ENCODE measurements at places on chromosomes 5 and 9.
A peak's percentile ranks its signal among the peaks of the same experiment; 100 is the strongest.

- DNase-seq, result no peak
Observed at GRCh38 chr5:77974576-77974975, 198.4 kb upstream of the TBCA start.

DNA sequence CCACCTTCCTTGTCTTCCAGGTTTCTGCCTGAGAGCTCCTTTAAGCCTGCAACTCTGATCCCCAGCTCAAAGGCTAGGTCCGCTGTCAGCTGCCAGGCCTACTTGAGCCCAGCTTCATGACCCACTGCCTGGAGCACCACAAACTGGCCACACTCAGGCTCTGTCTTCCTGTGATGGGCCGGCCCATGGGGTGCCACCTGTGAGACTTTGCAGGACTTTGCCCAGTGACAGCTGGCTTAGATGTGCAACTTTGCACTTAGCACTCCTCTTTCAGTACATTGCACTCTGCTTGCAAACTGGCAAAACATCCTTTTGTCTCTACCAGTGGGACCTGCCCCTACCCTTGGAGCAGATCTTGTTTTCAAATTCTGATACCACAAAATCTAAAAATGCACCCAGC, 311.5 kb upstream of the PDE4D start:
- no peak for DNase-seq

DNA sequence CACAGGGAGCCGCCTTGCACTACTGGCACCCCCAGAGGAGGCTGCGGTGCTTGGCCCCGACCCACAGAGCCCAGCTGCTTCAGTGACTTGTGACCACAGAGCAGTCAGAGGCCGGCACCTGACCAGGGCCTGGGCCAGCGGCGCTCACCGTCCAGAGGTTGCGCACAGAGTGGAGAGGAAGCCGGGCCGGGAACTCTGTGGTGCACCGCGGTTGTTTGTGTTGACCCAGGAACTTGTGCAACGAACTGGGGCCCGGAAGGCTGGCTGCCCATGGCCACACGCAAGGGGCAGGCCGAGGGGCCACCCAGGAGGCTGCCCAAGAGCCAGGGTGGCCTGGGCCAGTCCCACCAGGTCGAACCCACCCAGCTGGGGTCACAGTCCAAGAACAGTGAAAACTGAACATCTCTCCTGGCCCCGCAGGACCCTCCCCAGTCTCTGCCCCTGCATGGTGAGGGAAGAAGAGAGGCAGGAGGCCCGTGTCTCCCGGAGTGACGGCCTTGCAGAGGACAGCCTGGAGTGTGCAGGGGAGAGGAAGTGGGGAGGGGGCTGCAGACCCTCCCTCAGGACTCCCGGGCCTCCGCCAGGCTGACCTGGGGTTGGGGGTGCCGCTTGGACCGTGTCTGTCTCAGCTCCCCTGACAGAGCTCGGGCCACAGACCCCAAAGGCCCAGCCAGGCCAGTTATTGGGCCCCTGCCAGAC, 42.8 kb upstream of the EGFL7 start:
- DNase-seq, result no peak

- no peak for DNase-seq
Observed at GRCh38 chr5:133459474-133460160, 152.7 kb downstream of the FSTL4 start.

- DNase-seq, result no peak
Observed at GRCh38 chr5:13859270-13860065, 85.0 kb downstream of the DNAH5 start.

- peak; percentile 58 for DNase-seq
Observed at GRCh38 chr5:6713274-6714225, at the start of gene TENT4A. Gene TENT4A, plus strand, starts transcription at chr5:6713432. Its CDS starts 552 bp downstream, at chr5:6713984.

DNA sequence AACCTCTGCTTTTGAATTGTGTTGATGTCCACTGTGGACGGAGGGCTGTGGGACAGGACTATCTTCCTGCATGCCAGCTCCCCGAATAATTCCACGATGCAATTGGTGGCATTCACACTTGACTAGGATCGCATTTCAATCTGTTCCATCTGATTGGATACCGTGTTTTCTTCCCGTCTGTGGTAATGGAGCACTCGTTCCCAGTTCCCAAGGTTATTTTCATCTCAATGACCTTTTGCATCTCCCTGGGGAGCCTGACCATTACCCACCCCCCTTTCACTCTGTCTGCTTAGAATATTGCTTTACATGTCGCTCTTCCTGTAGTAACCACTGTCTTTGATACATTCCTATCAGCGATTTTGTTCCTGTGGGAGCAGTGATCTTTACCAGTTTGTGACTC, 402.2 kb upstream of the WWC1 start:
- no peak for DNase-seq

GRCh38 chr5:143110591-143110990, 292.9 kb downstream of the NR3C1 start:
- no peak for DNase-seq

DNA sequence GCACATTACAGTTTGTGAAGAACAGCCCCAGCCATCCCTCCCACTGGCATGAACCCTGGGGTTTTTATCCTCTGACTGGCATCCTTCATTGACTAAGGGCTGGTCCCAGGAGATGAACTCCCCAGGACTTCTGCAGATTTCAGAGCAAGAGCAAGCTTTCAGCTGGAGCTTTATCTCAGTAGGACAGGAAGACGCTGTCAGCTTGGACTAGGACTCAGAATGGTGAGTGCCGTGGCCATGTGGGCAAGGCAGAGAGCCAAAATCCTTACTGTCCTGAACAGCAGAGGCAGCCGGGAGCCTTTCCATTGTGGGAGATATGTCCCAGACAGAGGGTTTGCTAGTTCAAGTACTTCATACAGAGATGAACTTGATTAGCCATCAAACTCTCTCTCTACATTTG, 3.2 kb upstream of the ACOT12 start:
- DNase-seq, result no peak

- no peak for DNase-seq
Observed at GRCh38 chr5:173680660-173681242, 64.3 kb upstream of the BOD1 start.

- no peak for DNase-seq
Observed at GRCh38 chr5:2698581-2698980, 52.9 kb downstream of the IRX2 start.

GRCh38 chr5:60262576-60263295, 369.2 kb upstream of the PDE4D start:
- no peak for DNase-seq

GRCh38 chr5:147169399-147169798, 65.4 kb upstream of the STK32A start:
- DNase-seq, result no peak

DNA sequence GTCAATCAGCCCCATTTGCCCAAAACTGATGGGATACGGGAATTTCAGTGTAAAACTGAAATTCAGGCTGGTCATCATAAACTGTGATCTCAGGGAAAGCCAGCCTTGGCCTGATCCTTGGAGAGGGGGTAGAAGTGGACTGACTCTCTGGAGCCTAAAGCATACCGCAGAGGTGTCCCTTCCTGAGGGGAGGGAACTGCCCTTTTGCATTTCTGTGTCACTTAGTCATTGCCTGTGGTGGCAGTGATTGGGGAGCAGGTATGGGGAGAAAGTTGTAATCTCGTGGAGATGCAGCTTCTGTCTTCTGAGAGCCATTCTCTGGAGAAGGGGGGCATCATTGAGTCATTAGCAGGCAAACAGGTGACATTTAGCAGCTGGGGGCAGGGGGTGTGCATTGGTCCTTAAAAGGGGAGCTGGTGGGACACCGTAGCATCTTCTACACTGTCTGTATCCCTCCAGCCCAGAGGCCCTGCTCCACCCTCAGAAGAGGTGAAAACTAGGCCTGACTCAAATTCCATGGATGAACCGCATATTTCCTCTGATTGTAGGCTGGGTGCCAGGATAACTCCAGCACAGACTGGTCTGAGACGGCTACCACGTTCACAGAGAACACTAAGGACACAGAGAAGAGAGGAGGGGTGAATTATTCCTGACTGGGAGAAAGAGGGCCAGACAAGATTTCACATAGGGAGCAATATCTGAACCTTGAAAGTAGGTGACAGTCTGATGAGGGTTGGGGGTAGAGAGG, 143.3 kb downstream of the SEC61B start:
- no peak for DNase-seq

GRCh38 chr5:57434227-57434640, 48.4 kb downstream of the ACTBL2 start:
- peak; percentile 29 for DNase-seq

- no peak for DNase-seq
Observed at GRCh38 chr9:96522366-96522765, 72.4 kb downstream of the HABP4 start.

- DNase-seq, result no peak
Observed at GRCh38 chr9:117028103-117028858, 341.2 kb downstream of the TRIM32 start.

DNA sequence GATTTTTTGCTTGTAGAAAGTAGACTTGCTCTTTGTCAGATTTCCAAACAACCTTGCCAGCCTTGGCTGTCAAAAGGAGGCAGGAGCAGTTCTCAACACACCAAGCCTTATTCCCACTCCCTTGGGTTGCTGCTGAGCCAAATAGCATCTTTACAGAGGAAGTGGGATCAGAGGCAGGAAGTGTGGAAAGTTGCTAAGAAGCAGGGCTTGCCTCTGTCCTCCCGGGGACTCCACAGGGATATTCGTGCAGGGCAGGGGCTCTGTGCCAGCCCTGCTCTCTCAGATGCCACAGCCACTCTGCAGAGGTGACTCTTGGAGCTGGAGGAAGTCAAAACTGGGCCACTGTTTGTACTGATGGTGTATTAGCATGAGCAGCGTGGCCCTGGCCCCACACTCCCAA, 24.3 kb downstream of the PTPDC1 start:
- peak; percentile 43 for DNase-seq

DNA sequence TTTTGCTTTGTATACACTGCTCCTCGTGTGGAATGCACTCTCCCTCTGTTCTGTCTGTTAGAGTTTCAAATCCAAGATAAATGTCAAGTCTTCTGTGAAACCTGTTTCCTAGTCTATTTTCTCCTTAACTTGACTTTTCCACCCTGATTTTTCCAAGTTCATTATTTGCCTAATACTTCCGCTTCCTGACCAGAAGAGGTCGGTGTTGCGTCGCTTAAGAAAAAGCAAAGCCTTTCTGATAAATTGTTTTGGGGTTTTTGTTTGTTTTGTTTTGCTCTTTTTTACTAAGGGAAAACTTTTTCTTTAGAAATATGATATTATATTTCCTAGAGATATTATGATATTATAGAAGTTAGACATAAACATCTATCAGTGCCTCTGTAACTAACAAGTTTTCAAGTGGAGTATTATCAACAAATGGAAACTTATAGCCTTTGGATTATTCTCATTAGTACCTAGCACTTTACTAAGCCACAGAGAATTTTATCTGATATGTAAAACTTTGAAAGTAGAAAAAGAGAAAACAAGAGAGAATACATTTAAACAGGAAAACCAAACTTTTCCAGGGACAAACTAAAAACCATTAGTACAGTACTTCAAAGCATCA, 55.8 kb downstream of the PHAX start:
- DNase-seq, result no peak

GRCh38 chr9:105662184-105663104, at the start of gene TAL2:
Gene TAL2, plus strand, starts transcription at chr9:105662457. Its CDS starts 40 bp downstream, at chr9:105662497.
- no peak for DNase-seq

GRCh38 chr5:147432323-147432722, 77.5 kb downstream of the DPYSL3 start:
- DNase-seq, result no peak

- DNase-seq, result no peak
Observed at GRCh38 chr5:134550271-134551214, 25.1 kb downstream of the JADE2 start.

DNA sequence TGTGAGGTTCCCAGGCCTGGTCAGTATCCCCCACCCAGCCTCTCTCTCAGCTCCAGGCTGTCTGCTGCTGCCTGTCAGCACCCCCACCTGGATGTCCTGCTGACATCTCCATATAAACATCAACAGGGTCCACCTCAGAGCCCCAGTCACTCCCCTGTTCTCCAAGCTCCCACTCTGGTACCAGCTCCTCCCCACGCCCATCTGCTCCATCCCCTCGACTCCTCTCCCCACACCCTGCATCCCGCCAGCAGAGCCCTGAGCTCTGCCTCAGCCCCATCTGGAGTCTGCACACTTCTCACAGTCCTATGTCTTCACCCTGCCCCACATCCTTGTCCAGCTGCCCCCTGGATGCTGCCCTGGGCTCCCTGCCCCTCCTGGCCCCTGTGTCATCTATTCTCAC, 67.7 kb upstream of the LRRTM2 start:
- no peak for DNase-seq

DNA sequence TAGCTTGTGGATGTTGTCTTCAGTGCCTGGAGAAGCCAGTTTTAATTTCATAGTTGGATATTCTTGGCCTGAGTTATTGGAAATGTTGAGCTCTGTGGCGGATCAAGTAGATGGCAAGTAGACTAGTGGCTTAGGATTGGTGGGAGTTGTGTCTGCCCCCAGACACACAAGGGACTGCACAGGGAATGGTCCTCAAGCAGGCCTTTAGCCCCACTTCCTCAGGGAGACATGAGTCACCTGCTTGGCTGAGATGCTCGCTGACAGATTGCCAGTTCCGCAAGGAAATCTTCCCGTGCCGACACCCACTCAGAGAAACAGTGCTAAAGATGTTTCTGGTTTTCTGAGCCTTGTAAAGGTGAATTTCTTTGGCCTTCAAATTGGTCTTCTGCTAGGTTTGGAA, 18.8 kb upstream of the CATSPER3 start:
- DNase-seq, result peak; percentile 32

GRCh38 chr5:72388646-72389045, 68.5 kb downstream of the PTCD2 start:
- no peak for DNase-seq

- DNase-seq, result no peak
Observed at GRCh38 chr5:131394128-131394527, 130.3 kb downstream of the CDC42SE2 start.

- DNase-seq, result no peak
Observed at GRCh38 chr5:20446121-20446520, 458.1 kb upstream of the CDH18 start.

- DNase-seq, result no peak
Observed at GRCh38 chr9:129624168-129624759, 1.7 kb upstream of the NTMT1 start.

- DNase-seq, result no peak
Observed at GRCh38 chr9:132762896-132763295, 92.6 kb downstream of the GTF3C4 start.

- no peak for DNase-seq
Observed at GRCh38 chr9:129558551-129559505, 62.1 kb downstream of the C9orf50 start.

DNA sequence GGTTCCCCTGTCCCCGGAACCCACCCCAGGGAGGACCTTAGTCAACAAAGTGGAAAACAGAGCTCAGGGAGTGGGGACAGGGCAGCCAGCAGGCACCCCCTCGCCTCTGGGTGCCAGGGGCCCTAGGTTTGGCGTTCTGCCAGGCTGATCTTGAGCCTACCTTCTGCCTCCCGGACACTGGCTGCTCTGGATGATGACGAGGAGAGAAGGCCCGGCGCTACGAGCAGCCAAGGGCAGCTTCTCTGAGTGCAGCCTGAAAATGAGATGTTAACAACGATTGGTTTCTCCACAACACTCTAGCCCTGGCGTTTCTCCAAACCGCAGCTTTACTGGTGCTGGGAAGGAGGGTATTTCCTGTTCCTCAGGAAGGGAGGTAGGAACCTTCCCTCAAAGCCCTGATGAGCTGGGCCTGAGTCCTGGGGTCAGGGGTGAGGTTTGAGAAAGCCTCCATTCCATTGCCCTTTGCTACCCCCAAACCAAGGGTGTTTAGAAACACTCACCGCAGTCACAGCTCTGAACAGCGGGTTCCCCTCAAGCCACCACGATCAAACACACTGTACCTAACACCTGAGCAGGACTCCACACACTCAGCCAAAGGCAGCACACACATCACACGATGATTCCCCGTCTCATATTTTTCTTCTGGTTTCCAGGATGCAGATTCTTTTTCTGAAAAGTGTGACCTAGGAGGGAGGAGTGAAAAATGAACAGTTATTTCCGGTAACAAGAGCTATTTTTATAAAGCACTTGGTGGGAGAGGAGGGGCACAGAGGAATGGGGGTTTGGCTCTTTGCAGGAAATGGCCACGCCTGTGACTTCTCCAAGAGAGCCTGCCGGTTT, at the start of gene STING1:
TSS of gene STING1 (minus strand) at position 709 of the 840 bp plus-strand sequence. CDS start 1,054 bp downstream, outside the sequence.
- DNase-seq, result peak; percentile 85

Data from heart right ventricle (tissue), 16 donors.